Activated CD4-positive, alpha-beta T cell treated with anti-CD3 and anti-CD28 coated beads for 24 hours (primary cell): ENCODE measurements at places on chromosomes 7 and 10.

GRCh38 chr7:147069771-147070170, 953.2 kb downstream of the CNTNAP2 start:
- DNase-seq = no peak

DNA sequence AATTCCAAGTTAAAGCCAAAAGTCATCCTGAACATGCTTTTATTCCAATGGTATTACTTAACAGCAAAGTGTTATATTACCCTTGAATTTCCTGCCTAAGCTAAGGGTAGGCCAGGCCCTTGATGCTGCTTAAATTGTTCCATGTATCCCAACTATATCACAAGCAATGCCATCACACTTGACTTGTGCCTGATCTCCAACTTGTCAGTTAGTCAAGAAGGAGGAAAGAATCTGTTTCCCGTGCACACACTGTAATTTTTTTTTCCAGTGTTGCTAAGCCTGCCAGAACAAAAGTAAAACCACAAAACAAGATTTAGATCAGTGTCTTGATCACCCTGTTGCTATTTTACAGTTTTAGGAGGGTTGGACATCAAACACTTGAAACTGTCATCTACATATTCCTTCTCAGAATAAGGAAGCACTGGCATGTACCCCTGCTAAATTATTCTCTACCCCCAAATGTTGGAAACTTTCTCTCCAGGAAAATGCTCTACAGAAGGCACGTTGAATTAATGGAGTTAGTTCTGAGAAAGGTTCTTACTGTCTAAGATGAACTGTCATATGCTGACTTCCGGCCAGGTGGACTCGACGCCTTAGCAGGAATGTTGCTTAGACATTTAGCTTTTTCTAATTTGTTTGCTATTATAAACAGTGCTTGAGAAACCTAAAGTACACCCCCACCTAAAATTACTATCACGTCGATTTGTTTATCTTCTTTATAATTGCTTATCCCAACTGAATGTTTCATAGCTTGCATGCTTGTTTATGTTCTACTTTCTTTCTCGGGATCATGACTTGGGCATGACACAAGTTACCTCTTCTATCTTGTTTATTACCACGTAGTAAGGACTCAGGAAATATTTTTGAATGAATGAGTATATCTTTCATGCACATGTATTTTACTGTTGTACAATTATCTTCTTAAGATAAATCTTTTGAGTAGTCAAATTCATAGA, 105.5 kb upstream of the ZNF438 start:
- DNase-seq = no peak

GRCh38 chr10:92690211-92690914, 608 bp downstream of the HHEX start:
- peak; percentile 12 for DNase-seq

GRCh38 chr10:25902002-25902401, 32.0 kb upstream of the MYO3A start:
- DNase-seq = no peak

GRCh38 chr7:76997381-76998284, 34.5 kb downstream of the SPDYE17 start:
- no peak for DNase-seq

DNA sequence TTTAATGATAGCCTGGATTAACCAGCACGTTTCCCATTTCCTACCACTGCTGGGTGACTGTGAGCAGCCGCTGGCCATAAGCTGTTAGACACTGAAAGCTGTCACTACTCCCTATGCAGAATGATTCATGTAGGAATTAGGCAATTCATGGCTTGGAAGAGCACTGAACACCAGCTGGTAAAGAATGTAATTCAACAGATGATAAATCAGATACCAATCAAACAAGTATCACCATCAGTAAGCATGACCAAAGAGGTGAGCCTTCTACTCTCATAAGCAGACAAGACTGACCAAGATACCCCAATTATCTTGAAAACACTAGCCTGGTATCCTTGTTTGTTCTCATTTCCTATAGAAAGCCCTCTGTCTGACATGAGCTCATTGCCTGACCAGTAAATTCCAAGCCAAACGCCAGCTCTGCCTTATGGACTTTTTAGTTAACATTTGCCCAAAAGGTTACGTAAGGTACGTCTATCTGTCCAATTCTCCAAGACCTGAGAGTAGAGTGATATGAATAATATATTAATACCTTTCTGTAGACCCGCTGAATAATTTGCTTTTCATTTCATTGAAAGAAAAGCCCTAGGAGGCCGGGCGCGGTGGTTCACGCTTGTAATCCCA, 127.7 kb downstream of the ELMO1 start:
- DNase-seq = no peak

GRCh38 chr7:25879799-25880198, 272.2 kb upstream of the NFE2L3 start:
- no peak for DNase-seq

DNA sequence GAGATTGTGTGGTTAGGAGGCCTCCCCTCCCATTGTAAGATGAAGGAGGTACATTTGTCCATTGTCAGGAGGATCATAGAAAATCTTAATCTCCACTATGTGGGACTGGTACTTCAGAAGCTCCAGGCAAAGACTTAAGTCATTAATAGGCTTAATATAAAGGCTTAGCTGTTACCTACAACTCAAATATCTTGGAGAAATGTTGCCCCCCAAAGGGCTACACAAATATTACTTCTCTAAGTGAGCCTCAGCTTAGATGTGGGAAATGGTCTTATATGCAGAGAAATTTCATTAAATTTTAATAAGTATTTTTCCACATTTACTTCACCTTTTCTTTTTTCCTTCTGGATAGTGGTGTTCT, 27.2 kb downstream of the TAS2R41 start:
- DNase-seq = no peak

DNA sequence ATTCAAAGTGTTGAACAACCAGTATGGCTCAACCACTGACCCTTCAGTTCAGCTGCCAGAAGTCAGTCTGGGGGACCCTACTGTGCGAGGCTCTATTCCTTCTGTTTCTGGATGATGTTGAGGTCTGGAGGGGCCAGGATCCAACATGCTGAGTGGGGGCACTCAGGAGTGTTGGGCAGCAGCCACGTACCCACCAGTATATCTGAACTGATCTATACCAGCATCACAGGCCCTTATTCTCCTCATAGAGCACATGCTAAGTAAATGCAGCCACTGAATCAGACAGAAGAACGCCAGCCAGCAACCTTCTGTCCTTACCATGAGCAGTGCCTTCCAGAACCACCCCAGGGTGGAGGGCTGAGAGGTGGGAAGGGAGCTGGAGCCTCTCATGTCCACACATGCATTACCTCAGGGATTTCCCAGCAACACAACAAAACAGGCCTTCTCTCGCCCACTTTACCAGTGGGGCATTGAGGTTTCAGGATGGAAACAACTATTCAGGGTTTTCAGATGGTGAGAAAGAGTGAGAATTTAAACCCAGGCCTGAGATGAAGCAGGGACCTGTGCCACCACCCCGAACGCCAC, 6.8 kb upstream of the MSMB start:
- DNase-seq = no peak
